ENCODE measurements at places on chromosomes 16 and 17.

- DNase-seq = peak; percentile 33
These were observed 29.5 kb upstream of the CDH1 start for GRCh38 chr16:68707340-68708152.

GRCh38 chr16:66513111-66513723 is 36.7 kb downstream of the TK2 start:
- no peak for DNase-seq

- DNase-seq = no peak
These were observed 47.1 kb downstream of the EPN2 start for GRCh38 chr17:19284005-19284959.

DNA sequence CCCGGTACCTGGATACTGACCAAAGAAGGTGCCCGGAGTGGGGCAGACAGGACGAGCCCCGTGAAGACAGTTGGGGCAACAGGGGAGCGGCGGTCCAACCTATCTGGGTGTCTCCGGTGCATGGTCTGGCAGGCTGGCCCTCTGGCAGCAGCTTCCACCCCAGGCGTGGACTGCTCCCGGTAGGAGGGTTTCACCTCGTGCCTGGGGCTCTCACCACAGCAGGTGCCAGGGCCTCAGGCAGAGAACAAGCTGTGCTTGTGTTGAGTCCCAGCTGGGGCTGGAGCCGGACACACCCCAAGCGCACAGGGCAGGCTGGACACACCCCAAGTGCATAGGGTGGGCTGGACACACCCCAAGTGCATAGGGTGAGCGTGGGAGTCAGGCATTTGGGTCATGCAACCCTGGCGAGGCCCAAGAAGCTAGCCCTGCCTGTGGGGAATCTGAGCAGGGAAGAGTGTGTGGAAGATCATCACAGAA is 1.5 kb upstream of the FBXL16 start:
- DNase-seq = no peak

GRCh38 chr16:69796285-69797118 is 34.4 kb downstream of the WWP2 start:
- peak; percentile 36 for DNase-seq

- no peak for DNase-seq
These were observed 40.6 kb upstream of the XYLT1 start for GRCh38 chr16:17511340-17511739.

GRCh38 chr16:30964574-30965226 is 7.1 kb downstream of the SETD1A start:
- no peak for DNase-seq

- DNase-seq = no peak
These were observed 3.4 kb downstream of the TRADD start for GRCh38 chr16:67156143-67156844.

DNA sequence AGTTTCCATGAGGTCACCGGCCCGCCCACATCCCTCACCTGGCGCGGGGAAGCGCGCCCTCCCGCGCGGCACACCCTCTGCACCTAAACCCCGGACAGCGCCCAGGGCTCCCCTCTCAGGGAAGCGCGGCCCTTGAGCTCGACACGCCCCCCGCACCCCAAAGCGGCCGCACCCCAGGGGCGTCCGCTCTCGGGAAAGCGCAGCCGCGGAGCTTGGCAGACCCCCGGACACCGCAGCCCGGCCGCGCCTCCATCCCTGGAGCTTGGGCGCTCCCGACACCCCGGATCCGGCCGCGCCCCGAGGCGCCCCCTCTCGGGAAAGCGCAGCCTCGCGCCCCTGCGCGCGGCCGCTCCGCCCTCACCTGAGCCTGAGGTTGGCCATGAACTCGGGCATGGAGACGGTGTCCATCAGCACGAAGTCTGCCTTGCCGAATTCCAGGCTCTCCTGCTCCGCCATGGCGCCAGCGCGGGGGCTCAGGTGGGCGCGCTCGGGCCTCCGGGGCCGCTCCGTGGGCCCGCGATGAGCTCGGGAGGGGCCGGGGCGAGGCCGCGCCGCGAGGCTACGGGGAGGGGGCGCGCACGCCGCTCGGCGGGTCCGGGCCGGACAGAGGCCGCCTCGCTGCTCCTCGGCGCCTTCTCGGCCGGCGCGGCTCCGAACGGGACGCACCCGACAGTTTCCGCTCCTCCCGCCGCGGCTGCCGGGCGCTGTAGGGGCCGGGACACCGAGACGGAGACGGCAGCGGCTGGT is at the start of gene MYO1D:
Gene MYO1D (minus strand): TSS at position 708 of the 747 bp plus-strand sequence. CDS start 252 bp downstream, at position 456.
- peak; percentile 65 for DNase-seq

GRCh38 chr16:89556750-89557689 is 3.5 kb upstream of the RPL13 start:
- peak; percentile 89 for DNase-seq

- DNase-seq = no peak
These were observed 31.1 kb downstream of the DHRS7C start for GRCh38 chr17:9760266-9760665.

DNA sequence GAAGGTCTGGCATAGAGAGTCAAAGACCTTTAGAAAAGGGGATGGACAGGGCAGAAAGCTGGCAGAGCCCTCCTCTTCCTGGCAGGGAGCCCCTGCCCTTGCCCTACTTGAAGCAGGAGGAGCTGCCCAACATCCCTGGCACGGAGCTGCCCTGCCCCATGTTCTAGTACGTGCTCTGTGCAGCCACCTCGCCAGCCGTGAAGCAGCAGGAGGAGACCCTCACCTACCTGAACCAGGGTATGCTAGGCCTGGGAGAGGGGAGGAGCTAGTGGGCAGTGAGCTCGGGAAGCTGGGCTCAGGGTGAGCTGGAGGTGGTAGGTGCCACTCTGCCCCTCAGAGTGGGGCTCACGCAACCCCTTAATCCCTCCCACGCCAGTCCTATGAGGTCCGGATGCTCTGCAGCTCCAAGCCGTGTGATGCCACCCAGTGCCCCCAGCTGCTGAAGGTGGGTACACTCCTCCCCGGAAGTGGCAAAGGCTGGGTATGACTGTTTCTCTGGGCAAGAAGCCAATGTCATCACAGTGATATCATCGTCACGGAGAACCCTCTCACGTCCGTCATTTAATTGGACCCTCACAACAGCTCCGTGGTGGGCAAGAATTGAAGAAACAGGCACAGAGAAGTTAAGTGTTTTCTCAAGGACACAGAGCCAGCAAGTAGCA is 12.7 kb upstream of the STAC2 start:
- no peak for DNase-seq

DNA sequence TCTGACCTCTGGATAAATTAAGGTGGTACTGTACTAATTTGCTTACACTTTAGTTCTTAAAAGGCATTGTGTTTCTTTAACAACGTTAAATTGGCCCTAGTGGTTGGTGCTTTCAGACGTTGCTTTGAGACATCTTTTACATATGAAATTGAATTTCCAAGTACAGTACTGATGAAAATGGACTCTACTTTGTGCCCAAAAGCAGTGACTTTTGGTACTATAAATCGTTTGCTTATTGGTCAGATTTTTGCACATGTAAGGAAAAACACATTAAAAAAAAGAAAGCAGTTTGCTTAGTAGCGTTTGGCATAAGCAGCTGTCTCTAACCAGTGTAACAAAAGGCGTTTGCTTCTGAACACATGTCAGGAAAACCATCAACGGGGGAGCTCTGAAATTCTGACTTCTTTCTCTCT is 139.6 kb downstream of the CDK5R1 start:
- no peak for DNase-seq

GRCh38 chr16:47358816-47359215 is 102.0 kb downstream of the ITFG1 start:
- no peak for DNase-seq

DNA sequence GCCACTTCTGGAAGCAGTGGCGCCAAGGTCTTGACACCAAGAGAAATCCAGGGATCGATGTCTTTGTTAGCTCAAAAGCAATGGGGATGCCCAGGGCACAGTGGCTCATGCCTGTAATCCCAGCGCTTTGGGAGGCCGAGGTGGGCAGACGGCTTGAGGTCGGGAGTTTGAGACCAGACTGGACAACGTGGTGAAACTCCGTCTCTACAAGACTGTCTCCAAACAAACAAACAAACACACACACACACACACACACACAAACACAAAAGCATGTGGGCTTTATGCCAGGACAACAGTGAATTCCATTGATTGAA is 22.4 kb upstream of the FAAP100 start:
- DNase-seq = no peak

- DNase-seq = no peak
These were observed 14.7 kb downstream of the KCTD19 start for GRCh38 chr16:67311607-67312488.

GRCh38 chr16:3740934-3741333 is 23.6 kb upstream of the TRAP1 start:
- no peak for DNase-seq

GRCh38 chr16:74029115-74029792 is 267.4 kb upstream of the PSMD7 start:
- DNase-seq = no peak

- peak; percentile 27 for DNase-seq
These were observed 170.2 kb downstream of the RAB11FIP4 start for GRCh38 chr17:31561469-31562375.

DNA sequence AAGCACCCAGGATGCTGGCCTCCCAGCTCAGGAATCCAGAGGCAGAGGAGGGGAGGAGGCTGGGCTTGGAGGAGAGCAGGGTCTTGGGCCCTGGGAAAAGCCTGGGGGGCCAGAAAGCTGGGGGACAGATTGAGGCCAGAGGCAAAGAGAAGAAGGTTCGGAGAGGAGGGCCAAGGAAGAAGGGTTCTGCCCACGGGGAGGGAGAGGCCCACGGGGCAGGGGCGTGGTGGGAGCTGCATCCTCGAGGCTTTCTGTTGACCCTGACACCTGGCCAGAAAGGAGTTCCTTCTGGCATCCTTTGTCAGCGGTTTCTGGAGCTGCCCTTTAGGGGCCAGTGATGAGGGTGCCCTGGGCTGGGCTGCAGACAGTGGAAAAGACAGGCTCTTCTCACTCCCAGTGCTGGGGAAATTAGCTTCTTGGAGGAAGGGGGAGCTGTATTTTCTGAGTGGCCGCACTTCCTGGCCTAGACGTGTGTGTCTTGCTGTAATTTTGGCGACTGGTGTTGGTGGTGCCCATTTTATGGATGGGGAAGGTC is 308.7 kb downstream of the SEC14L1 start:
- no peak for DNase-seq

GRCh38 chr17:7848131-7848579 is 6.7 kb upstream of the TMEM88 start:
- DNase-seq = no peak

GRCh38 chr17:27609611-27610303 is 21.2 kb upstream of the LGALS9 start:
- DNase-seq = peak; percentile 32

GRCh38 chr17:7841915-7842379 is 7.9 kb downstream of the KDM6B start:
- peak; percentile 96 for DNase-seq

- no peak for DNase-seq
These were observed 58.5 kb downstream of the IQCK start for GRCh38 chr16:19776565-19776964.

- no peak for DNase-seq
These were observed 36.6 kb downstream of the CCDC42 start for GRCh38 chr17:8708025-8708461.

GRCh38 chr16:64493709-64494108 is 628.2 kb downstream of the CDH11 start:
- DNase-seq = no peak

DNA sequence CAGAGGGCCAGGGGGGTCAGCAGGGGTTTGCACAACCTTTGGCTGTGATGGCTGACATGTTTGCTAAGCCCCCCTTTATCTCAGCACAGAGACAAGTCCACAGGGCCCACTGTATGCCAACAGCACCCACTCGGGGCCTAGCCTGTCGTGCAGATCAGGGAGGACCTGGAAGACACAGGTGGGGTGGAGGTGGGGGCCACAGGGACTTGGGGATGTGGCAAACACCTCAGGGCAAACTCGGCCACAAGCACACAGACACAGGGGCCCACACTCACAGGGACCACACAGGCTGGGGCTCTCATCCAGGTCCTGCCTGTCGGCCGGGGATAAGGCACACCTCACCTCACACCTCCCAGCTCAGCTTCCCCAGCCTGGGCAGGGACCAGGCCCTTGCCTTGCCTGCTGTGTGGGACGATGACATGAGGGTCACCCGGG is 87.9 kb downstream of the C16orf78 start:
- no peak for DNase-seq

- peak; percentile 63 for DNase-seq
These were observed 681 bp downstream of the XPO6 start for GRCh38 chr16:28210979-28211588.

GRCh38 chr17:73301369-73301768 is 10.4 kb downstream of the CDC42EP4 start:
- no peak for DNase-seq

DNA sequence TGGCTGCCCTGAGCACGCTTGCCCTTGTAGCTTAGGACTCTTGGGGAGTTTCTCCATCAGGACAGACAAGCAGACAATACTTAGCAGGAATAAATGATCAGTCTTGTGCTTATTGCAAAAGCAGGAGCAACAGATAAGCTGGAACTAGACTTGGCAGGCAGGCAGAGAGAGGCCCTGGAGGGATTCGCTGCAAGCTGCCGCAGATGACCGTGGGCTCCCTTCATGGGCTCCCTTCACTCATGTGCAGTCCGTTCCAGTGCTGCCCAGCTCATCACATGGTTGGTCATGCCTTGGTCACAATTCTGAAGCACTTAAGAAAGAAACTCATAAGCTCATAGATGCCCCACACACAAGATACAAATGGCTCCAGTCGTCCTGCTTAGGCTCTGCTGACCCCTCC is 2.4 kb upstream of the SLC5A10 start:
- no peak for DNase-seq

DNA sequence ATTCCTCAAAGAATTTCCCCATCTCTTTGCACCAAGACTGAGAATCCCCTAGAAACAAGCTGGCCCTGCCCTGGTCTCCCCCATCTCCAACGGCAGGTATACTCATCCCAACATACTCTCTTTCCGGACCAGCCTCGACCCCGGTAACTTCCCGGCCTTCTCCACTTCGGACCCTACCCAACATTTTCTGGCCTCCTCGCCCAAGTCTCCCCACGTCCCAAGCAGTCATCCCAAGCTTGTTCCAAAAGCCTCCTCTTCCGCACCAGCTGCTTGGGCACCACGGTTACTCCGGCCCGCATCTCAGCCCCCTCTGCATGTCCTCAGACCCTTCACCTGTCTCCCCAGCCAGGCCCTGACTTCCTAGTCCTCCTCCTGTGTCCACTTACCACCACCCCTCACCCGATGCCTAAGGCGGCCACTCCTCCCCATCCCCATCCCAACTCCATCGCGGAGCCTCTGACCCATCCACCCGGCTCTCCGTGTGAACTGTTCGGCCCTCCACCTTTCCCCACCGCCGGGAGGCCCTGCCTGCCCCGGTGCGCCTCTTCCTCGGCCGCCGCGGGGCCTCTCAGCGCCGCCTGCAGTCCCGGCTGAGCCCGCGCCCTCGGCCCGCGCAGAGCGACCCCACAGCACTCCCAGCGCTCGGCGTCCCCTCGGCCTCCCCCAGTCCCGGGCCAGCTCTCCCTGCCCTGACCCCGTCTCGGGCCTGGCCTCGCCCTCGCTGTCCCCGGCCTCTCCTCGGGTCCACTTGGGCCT is 994 bp downstream of the PITPNA start:
- peak; percentile 59 for DNase-seq

DNA sequence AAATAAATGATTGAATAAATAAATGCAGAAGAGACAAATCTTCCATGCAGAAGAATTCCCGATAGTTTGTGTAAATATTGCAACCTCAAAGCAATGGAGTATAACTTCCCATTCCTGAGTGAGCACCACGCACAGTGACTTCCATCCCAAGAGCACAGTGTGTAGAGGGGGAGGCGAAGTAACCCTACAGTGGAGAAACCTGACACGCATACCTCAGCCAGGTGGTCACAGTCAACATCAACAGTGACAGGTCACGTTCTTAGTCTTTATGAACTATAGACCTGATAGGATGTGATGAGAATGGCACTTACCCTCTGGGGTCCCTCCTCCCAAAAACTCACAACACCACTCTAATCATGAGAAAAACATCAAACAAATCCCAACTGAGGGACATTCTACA is 111.6 kb downstream of the DYNLRB2 start:
- no peak for DNase-seq
